ENCODE measurements at places on chromosomes 7 and 10.

DNA sequence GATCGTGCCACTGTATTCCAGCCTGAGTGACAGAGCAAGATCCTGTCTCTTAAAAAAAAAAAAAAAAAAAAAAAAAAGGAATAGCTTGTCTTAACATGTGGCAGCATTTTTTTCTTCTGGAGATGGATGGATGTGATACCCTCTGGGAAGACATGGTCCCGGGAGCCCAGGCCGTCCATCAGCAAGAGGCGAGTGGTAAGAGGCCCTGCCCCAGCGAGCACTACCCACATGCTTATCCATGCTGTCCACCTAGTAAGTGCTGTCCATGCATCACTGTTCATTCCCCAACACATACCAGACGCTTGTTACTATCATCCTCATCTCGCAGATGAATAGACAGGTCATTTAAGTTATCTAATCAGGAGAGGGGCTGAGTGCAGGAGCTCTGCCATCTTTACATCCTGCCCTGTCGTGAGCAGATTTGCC lies 12.9 kb downstream of the ATP6V1F start:
- DNase-seq = no peak

GRCh38 chr10:90373911-90374310 lies 483.9 kb downstream of the HTR7 start:
- DNase-seq = no peak

DNA sequence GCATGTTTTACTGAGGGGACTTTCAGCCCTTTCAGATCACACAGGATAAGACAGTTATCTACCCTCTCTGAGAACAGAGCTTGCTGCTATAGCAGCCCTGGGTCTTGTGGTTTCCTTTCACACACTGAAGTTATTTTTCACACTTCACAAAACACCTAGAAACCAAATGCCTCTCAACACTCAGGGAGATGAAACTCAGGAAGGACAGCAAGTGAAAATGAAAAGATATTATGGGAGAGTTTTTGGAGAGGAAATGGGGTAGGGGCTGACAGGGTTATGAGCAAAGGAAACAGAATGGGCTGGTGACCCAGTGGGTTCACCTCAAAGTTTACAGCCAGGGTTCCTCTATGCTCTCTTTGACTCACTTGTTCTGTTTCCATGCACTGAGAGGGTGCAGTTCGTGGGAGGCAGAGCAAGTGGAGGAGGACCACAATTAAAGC lies 17.0 kb upstream of the GIMAP2 start:
- no peak for DNase-seq

DNA sequence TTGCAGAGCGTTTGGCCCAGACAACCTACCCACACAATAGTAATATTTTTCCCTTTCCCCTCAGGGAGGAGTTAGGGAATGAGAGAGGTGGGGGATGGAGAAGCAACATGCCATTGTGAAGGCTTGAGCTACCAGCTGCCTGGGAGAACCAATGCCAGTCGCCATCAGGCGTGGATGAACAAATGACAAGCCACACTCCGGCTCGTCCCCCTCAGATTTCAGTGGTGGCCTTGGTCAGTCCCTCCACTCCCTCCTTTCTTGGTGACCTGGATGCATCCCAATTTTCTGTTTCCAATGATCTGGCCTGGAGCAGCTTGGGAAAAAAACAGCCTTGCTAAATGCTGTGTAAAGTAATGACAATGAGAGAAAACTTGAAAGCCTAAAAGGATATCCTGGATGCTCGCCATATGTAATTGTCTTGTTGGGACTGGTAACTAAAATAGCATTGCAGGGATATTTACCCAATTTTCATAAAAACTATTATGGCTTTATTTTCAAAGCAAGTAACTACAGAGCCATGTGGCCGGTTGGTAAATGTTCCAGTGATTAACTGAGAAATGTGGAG lies 110.7 kb downstream of the ICA1 start:
- no peak for DNase-seq

DNA sequence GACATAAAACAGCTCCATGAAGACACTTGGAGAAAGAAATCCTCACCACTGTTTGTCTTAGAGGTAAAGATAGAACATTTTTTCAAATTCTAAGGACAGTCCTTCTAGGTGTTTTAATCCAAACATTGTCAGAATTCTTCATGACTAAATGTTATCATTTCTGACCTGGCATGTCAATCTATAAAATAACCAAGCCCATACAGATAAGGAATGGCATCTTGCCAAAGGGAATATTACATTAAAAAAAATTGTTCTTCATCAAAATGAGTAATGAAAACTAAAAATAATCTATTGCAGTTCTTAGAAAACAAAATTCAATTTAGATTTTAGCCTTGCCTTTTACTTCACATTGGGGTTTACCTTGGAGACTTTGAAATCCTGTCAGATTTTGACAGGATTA lies 33.6 kb downstream of the DGKB start:
- no peak for DNase-seq

DNA sequence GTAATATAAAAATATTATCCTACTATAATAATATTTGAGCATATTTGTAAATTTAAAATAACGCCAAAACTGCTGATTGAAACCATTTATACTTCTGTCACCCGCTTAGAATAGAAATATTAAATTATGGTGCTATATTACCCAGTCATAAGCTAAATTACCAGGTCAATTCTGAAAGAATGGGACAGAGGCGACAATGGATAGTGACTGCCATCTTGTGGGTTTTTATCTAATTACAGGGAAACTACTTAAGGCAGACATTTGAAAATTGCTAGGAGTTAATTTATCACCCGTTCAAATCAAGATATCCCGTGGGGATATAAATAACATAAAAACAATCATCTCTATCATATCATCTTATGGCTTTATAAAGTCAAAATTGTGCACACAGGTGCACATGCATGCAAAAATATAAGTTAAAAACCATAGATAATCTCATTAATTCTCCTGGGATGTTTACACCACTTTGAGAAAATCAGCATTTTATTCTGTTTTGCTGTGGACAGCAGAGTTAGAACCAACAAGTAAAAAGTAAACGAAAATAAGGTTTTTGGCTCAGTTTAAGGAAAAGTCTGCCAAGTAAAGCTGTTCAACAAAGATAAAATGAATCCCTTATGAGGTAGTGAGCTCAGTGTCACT lies 41.3 kb upstream of the HPSE2 start:
- DNase-seq = no peak

DNA sequence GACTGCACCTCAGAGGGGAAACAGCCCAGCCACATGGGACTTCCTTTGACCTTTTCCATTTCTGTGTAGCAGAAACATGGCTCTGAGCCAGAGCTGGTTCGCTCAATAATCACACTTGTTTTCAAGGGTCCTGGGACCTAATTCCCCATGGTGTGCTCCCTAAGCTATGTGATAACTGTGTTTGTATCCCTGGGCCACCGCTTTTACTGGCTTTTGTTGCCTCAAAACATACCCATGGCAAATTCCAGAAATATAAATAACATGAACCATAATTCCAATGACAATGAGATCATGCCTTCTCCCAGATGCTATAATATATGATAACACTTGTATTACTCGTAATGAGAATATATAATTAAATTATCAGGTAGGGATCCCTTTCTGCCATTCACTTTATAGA lies 196.4 kb downstream of the GFRA1 start:
- no peak for DNase-seq

DNA sequence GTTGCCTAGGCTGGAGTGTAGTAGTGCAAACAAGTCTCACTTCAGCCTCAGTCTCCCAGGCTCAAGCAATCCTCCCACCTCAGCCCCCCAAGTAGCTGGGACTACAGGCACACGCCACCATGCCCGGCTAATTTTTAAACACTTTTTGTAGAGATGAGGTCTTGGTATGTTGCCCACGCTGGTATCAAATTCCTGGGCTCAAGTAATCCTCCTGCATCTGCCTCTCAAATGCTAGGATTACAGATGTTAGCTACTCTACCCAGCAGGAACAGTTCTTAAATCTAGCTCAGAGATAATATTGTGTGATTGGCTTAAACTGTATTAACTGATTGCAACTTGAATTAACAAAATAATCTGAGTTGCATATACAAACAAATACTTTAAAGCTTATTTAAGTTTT lies 82.9 kb downstream of the CDK14 start:
- DNase-seq = no peak

DNA sequence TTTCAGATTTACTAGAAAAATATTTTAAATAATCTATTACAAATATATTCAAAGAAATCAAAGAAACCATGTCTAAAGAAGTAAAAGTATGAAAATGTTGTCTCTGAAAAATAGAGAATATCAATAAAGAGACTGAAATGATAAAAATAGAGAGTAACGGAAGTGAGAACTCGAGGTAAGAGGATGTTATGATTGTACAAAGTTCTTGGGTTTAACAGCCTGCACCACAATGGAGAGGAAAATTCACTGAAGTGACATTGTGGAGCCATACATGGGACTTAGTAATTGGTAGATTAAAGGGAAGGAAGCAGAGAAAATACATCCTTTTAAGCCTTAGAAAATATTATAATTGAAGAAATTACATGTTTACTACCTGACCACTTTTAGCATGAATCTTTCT lies 77.9 kb downstream of the THSD7A start:
- no peak for DNase-seq

GRCh38 chr10:123655751-123656150 lies 10.4 kb upstream of the GPR26 start:
- no peak for DNase-seq

- no peak for DNase-seq
Measured at GRCh38 chr10:1807924-1808323, 70.6 kb upstream of the ADARB2 start.

DNA sequence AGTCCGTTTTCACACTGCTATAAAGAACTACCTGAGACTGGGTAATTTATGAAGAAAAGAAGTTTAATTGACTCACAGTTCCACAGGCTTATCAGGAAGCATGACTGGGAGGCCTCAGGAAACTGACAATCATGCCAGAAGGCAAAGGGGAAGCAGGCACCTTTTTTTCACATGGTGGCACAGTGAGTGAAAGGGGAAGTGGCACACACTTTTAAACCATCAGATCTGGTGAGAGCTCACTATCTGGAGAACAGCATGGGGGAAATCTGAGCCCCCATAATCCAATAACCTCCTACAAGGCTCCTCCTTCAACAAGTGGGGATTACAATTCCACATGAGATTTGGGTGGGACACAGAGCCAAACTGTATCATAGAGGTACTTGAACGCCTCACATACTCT lies 30.0 kb downstream of the AGR3 start:
- DNase-seq = no peak

- DNase-seq = no peak
Measured at GRCh38 chr10:9228771-9229170, 1174.3 kb downstream of the GATA3 start.

DNA sequence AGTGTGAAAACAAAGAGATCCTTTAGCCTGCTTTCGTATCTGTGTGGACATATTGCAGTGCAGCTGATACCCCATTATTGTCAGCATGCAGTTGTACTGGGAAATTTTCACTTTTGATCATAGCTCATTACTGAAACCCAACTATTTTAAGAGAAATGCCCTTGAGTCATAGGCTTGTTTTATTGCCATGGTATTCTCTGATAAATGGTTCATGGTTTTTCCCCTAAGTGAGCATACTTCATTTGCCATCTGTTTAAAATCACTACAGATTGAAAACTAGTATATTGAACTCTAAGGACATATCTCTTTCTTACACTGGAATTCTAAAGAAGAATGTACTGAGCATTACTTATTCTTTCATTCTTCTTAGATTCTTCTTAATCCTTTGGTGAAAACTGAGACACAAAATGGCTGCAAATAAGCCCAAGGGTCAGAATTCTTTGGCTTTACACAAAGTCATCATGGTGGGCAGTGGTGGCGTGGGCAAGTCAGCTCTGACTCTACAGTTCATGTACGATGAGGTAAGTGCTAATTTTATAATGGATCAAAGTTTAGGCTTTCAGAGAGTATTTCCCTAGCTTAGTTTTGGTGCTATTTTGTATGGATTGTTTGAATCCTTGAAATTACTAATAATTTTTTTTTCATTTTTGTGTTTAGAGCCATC lies 63.0 kb downstream of the RALA start:
- DNase-seq = no peak
